ENCODE measurements at places on chromosomes 5 and 9.

GRCh38 chr9:89649039-89649691, 44.4 kb downstream of the GADD45G start:
- no peak for DNase-seq

DNA sequence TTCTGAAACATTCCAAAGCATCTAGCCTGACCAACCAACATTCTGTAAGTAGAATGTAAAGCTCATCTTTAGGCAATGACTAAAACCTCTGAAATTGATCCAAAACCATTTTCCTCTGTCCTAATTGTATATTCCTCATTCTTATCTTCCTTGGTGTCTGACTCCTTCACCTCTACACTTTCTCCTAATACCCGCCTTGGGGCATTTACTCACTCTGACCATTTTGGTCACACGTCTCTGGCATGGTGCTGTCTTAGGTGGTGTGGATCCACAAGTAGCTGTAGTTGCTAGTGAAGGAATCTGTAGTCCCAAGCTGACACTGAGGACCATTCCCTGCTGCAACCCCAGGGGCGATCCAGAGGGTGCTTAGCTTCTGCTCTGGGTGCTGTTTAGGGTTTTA, 40.8 kb upstream of the LMNB1 start:
- DNase-seq: no peak

DNA sequence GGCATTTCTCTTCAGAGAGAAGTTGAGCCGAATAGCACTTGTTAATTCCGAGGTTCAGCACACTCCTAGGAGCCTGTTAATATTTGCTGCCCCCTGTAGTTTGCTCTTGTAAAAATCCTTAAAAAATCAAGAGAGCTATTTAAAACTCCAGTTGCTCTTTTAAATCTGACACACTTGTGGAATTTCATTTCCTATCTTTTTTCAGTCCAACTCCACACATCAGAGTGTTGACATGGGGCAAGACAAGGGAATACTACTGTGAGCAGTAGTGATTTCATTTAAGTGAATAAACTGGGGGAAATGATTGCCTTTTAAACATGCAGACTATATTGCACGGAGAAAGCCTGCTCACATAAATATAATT, 1096.3 kb upstream of the DMAC1 start:
- no peak for DNase-seq

GRCh38 chr9:104604801-104605200, 626 bp downstream of the OR13C2 start:
- DNase-seq: no peak

GRCh38 chr9:15482146-15482545, 28.6 kb downstream of the PSIP1 start:
- DNase-seq: no peak

GRCh38 chr9:14531341-14532269, 161.6 kb downstream of the ZDHHC21 start:
- no peak for DNase-seq

DNA sequence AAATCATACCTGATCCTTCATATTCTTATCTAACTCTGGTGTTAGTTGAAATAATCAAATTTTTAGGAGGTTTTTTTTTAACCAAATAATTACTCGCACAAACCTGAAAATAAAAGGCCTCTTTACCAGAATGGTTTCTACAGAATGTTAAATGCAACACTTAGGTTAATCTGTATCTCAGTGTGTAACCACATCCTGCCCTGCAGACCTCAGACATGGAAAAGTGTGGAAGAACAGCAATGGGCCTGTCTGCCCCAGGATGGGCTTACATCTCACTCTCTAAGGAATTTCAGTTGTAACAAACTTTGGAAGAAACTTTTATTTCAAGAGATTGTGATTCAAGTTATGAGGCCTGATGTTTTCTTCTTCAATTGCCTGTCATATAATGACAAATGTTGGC, 32.5 kb upstream of the MIER3 start:
- no peak for DNase-seq

DNA sequence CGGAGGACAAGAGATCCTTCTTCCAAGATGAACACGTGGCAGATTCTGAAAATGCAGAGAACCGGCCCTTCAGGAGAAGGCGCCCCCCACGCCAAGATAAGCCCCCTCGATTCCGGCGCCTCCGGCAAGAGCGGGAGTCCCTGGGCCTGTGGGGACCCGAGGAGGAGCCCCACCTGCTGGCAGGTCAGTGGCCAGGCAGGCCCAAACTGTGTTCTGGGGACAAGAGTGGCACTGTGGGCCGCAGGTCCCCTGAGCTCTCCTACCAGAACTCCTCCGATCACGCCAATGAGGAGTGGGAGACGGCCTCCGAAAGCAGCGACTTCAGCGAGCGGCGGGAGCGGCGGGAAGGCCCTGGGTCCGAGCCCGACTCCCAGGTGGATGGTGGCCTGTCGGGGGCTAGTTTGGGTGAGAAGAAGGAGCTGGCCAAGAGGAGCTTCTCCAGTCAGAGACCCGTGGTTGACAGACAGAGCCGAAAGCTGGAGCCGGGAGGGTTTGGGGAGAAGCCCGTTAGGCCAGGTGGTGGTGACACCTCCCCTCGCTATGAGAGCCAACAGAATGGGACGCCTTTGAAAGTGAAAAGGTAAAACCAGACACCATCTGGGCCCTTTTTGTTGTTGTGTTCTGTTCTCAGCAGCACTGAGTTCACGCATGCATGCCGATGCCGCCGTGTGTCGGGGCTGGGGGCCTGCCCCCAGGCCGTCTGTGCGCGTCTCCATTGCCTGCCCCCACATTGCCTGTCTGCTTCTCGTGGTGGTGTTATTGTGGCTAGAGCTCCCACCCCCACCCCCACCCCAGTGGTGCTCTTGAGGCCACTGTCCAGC, 26.6 kb upstream of the POMT1 start:
- no peak for DNase-seq

DNA sequence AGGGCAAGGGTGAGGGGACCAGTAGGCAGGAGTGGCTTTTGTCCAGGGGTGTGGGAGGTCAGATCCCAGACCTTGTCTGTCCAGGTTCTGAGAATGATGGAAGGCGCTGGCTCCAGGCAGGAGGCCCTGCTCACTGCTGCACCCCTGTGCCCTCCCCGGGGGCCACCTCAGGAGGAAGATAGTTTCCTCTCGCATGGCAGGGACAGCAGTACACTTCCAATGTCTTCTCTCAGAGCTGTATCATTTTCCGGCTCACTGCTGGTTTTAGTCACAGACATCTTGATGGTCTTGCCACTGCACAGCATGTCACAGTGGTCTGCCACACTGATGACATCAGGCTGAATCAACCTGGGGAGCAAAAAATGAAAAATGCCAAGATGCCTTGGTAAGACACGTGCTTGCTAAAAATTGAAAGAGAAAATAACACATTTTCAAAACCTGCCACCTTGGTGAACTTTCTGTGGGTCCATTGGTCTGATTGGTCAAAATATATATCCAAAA, 3.3 kb upstream of the SLC6A3 start:
- peak; percentile 29 for DNase-seq

DNA sequence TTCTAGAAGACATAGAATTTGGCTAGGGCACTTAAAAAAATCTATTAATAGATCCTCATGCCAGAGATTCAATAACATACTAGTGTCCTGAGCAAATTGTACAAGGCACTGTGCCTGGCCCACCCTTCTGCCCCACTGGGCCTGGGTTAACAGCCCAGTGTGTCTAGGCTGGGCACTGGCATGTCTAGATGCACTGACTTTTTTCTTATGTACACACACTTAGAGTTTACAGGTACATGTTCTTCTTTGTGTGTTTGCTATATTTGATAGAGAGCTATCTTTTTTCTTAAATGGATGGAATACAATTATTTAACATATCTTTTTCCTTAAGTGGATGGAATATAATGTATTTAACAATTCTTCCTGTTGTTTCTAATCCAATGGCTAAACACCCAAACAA, 241.5 kb downstream of the AUH start:
- DNase-seq: no peak

DNA sequence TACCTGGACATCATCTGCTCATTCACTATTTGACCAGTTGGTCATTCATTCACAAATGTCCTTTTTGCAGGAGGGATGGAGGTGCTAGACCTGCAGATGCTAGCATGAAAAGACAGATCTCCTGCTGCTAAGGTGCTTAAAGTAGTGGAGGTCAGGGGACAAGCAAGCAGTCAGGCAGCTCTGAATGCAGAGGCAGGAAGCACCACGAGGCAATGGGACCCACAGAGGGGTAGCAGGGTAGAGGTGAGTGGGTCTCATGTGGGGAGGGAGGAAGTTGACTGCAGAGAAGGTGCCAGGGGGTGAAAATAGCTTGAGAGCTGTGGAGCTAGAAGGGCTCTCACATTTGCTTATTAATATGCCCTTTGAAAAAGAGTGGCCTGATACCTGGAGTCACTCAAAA, 25.2 kb downstream of the FXN start:
- no peak for DNase-seq

DNA sequence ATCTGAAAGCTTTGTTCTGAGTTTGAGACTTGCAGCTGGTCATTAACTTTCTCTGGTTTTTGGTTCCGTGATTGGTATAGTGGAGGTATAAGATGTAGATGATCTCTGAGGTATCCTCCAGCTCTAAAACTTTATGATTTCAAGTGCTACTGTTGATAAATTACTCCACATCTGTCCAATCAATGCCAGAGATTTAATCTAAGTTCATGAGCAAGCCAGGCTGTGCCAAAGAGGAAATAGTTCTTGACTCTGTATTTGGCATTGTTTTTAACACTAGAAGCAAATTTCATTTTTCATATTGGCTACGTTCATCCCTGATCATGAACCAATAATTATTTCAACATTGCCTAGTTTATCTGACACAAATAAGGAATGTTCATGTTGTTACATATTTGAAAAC, 28.5 kb upstream of the CHD1 start:
- no peak for DNase-seq

DNA sequence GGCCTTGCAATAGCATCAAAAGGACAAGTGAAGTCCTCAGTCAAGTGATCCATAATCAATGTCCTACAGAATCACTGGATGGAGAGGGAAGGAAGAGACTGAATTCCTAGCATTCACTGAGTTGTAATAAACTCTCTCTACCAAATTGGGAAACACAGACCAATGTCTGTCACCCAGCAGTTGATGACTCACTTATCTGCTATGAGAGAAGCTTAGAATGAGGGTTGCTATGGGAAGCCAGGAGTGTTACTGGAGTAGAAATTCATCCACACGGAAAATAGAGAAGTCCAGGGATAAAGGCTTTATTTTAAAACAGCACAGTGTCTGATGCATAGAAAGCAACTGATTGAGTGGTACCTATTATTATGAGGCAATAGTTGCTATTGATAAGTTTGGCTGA, 407.4 kb downstream of the BRINP1 start:
- DNase-seq: no peak

DNA sequence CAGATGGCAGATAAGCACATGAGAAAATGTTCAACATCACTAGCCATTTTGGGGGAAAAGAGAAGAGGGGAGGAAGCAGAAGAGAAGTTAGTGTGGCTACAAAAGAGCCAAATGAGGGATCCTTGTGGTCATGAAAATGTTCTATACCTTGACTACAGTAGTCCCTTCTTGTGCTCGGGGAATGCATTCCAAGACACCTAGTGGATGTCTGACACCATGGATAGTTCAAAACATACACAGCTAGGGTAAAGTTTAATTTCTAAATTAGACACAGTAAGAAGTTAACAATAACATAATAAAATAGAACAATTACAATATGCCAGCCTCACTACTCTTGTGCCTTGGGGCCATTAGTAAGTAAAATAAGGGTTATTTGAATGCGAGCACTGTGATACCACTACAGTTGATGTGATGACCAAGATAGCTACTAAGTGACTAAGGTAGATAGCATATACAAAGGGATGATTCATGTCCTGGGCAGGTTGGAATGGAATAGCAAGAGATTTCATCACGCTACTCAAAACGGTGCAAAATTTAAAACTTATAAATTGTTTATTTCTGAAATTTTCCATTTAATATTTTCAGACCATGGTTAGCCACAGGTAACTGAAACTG, 344.1 kb downstream of the NR2F1-AS1 start:
- no peak for DNase-seq

- DNase-seq: peak; percentile 30
These were observed 38.7 kb upstream of the SH3PXD2B start for GRCh38 chr5:172493002-172493401.

- no peak for DNase-seq
These were observed 86.9 kb downstream of the AOPEP start for GRCh38 chr9:94813379-94813778.

GRCh38 chr9:131701789-131702337, 38.0 kb downstream of the RAPGEF1 start:
- no peak for DNase-seq

- no peak for DNase-seq
These were observed 1.7 kb downstream of the DMRT3 start for GRCh38 chr9:977838-978830.
